CD4-positive, alpha-beta memory T cell (primary cell): ENCODE measurements at places on chromosomes 3 and 15.
A peak's percentile ranks its signal among the peaks of the same experiment; 100 is the strongest.

DNA sequence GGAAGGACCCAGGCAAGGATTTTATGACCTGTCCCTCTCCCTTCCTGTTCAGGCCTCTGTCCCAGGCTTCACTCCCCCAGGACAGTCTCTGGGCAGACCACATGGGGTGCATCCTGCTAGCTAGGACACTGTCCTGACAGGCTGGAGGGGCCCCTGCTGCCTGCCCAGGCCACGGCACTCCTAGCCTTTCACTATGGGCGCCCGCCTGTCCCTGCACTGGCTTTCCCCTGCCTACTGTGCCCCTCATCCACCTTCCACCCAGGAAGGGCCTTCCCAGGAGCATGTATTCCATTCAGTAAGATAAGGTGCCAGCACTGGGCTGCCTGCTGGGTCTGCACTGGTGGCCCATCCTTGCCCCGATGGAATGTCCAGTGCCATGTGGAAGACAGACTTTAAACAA is 145.3 kb downstream of the DNAJB8 start:
- DNase-seq, result no peak

DNA sequence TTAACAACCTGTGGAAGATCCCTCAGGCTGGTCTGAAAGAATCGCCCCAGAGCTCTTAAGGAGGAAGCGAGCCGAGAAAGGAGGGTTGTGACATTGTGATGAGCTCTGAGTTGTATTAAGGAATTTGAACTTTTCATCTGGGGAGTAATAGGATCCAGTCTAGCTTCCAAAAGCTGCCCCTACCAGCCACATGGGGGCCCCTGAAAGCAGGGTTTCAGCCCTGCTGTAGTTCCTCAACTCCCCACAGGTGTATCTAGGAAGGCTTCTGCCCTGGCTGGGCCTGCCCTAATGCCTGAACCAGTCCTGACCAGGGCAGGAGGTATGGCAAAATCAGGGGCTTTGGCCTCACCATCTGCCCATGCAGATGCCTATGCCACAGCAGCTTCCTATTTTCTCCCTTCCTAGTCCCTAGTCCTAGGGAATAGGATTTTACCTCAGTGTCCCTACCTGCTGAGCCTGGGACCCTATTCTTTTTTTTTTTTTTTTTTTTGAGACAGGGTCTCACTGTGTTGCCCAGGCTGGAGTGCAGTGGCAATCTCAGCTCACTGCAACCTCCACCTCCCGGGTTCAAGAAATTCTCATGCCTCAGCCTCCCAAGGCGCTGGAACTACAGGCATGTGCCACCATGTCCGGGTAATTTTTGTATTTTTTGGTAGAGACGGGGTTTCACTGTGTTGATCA is 5.0 kb upstream of the AP3S2 start:
- DNase-seq, result peak; percentile 50

- no peak for DNase-seq
Observed at GRCh38 chr3:85835857-85836440, 877.2 kb downstream of the CADM2 start.

- no peak for DNase-seq
Observed at GRCh38 chr15:85947936-85948335, 131.7 kb upstream of the AGBL1 start.

DNA sequence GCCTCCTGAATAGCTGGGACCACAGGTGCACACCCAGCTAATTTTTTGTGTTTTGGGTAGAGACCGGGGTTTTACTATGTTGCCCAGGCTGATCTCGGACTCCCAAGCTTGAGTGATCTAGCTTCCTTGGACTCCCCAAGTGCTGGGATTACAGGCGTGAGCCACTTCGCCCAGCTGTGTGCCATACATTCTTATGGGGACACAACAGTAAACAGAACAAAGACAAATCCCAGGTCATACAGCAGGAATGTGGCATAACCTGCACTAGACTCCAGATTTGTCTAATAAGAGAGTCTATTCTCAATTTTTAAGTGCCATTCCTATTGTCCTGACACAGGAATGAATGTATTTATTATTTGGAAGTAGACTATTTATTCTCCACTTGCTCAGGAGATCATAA is 17.6 kb downstream of the ARL6IP5 start:
- DNase-seq, result no peak

DNA sequence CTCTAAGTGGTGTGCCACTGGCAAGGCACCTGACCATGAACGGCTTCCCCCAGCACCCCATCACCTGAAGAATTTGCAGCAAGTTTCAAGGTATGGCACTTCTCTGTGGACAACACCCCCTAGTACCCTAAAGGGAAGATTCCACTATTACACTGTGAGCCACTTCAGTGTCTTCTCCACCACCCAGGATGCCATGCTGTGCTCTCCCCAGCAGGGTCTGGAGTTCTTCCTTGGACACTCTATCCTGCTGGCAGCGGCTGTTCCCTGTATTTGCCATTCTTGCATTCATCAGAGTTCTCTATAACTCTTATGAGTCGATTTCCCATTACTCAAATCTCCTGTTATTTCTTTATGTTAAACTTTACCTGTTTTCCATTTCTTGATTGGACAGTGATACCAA is 33.9 kb upstream of the RNU6-1 start:
- no peak for DNase-seq

DNA sequence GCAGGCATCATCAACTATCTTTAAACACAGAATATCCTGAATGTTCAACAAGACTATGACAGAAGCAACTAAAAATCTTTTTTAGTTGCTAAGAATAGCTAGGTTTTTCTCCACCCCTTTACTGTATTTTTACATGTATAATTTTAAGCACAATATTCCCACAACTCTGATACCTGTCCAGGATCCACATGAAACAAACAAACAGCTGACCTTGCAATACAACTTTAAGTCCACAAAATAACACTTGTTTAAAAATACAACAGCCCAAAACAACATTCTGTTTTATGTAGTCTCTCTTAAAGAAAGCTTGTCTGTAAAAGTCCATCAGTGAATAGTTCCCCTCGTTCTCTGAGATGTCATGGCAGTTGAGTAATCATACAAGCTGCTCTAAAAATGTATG is 41.1 kb downstream of the IFT57 start:
- no peak for DNase-seq

GRCh38 chr3:193148688-193149473 is 92.1 kb upstream of the PLAAT1 start:
- DNase-seq, result no peak

DNA sequence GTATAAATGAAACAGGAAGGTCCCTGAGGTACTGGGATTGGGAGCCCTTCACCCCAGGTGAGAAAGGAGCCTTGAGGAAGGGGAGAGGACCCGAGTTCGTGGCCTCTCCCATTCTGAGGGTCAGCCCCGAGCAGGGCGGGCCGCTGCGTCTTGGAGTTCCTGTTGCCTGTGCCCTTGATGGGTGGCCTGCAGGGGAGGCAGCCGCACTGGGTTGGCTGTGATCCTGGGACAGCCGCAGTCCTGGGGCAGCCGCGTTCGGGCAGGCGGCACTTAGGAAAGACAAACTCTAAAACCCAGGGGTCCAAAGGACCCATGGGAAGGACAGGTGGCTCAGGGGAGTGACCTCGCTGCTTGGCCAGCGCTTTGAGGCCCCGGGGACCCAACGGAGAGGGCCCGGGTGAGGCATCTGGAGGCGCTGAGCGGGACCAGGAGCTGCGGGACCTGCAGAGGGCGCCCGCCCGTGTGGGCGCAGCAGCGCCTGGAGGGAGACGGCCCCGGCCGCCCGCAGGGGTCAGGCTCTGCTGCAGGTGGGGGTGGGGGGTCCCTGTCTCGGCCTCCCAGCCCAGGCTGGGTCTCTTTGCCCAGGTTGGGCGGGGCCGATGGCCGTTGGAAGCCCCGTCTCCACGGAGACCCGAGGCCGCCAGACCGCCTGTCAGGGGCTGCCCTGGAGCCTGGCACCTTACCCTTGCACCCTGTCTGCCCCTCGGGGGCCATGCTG is 65.1 kb downstream of the HMCES start:
- peak; percentile 11 for DNase-seq

GRCh38 chr15:31606931-31607497 is 280.4 kb downstream of the KLF13 start:
- DNase-seq, result no peak

DNA sequence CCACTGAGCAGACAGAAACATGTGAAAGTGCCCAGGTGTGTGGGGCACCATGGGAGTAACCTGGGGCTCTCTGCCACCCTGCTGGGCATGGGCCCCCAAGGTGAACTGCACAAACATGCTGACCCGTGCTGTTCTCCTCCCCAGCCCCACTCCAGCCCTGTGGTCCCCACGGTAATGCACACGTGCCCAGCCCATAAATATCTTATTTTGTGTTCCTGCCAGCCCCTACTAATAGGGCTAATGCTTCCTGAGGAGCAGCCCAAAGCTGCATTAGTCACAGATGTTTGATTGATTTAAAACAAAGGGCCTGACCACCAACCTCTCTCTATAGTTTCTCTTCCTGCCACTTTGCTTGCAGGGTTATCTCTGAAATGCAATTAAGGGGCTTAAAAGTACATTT is 95.4 kb downstream of the ABHD5 start:
- no peak for DNase-seq

DNA sequence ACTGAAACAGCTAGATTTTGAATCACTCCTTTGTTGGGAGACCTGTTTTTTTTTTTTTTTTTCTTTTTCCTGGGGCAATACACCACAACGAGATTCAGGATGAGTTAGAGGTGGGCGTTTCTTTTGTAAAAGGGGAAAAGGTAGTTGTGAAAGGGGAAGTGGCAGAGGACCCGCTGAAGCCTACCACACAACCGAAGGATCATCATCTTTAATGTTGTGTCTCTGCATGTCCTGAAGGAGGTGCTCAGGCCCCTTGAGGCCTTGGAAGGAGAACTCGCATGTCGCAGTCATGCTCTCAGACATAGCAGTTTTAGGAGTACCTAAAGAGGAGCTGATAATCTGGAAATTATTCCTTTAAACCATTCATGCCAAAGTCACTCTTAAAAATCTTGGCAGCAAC is 137.9 kb upstream of the LRIG1 start:
- DNase-seq, result no peak

- no peak for DNase-seq
Observed at GRCh38 chr15:86041399-86041798, 38.3 kb upstream of the AGBL1 start.

DNA sequence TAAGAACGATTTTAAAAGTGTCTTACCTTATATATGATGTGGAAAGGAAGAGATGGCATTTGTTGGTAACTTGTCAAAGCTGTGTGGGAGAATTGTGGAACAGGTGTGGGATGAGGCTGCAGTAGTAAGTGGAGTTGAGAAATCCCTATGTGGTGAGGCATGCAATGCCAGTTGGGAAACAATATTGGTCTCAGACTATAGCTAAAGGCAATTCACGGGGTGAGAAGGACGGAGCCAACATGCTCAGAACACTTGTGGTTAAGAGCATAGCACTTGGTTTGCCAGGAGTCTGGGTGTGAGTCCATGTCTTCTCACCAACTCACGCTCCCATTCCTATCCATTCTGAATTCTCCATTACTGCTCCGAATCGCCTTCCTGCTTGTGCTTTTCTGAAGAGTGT is 615.6 kb upstream of the ADAMTS9 start:
- DNase-seq, result no peak

DNA sequence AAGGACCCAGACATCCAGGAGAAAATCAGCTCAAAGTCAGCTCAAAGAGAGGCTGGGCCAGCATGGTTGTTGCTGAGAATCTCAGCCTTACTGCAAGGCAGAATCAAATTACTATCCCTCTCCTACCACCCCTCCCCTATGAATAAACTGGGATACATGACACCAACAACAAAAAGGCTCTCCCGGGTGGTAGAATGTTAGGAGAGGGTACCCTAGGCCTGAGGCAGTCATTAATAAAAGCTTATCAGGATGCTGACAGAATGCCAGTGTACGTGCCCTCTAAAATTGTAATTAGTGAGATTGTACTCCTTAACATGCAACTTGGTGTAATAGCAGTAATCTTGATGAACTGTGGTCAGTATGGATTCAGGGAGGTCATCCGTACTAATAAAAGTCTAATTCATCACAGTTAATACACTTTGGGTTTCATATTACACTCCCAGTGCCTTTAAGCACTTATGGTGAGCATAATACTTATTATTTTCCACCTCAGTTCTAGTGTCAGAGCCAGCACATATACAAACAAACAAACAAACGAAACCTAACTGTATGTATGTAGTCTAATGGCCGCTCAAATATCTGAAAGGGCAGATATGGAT is 76.5 kb downstream of the B3GALNT1 start:
- no peak for DNase-seq

DNA sequence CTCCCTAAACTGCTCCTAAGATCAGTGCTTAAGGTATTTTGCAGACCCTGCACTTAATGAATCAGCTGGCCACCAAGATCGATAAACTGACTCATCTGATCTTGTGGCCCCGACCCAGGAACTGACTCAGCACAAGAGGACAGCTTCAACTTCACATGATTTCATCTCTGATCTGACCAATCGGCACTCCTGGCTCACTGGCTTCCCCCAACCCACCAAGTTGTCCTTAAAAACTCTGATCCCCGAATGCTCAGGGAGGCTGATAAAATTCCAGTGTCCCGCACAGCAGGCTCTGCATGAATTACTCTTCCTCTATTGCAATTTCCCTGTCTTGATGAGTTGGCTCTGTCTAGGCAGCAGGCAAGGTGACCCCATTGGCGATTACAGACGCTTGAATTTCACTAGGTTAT is 13.5 kb downstream of the HTR3E start:
- DNase-seq, result no peak

DNA sequence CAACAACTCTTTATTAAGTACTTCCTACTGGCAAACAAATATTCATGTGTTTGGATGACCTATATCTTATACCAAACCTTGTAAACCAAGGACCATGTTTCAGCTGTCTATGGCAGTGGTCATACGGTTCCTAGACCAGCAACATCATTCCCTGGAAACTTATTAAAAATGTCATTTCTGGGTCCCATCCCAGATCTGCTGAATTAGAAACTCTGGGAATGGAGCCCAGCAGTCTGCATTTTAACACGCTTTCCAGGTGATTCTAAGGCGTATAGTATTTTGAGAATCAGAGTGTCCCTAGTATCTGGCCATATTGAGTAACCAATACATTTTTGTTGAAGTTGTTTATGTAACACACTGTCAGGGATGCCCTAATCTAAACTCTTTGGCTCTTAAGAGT is 363.4 kb upstream of the LRRC3B start:
- no peak for DNase-seq

DNA sequence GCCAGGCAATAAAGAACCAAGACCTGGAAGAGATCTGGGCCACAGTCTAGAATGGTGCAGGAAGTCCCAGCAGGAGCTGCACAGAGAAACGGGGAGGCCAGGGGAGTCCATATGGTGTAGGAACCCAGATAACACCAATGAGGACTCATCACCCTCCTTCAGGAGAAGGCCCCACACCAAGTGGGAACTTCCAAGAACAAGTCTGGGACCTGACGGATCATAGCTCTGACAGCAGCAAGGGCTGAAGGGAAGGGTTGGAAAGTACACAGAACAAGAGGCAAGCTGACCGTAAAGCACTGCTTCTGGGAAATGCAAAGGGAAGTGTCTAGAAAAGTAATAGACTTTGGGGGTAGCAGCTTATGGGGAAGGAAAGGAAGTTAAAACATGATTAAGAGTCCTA is 34.5 kb downstream of the ANO10 start:
- DNase-seq, result no peak

- DNase-seq, result no peak
Observed at GRCh38 chr3:134711284-134711683, 60.5 kb upstream of the KY start.

DNA sequence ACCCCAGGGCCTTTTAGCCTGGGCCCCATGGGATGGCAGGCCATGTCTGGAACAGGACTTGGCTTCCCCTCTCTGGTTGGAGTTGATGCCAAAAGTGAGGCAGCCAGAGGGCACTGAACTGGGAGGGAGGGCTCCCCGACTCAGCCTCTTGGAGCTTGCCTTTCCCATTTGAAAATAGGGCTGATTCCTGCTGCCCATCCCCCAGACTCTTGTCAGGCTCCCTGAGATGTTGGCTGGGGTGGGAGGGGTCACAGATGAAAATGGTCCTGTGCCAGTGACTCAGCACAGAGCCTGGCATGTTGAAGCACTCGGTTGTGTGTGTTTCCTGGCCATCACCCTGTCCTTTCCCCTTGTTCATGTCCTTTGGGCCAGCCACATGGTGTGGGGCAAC is 6.6 kb downstream of the PPCDC start:
- DNase-seq, result no peak
